NCI-H1105 treated with DMSO at 0.1 percent for 48 hours (cell line): ENCODE measurements at places on chromosomes 16 and 17.

- no peak for DNase-seq
Measured at GRCh38 chr16:87960296-87960695, 9.1 kb downstream of the BANP start.

DNA sequence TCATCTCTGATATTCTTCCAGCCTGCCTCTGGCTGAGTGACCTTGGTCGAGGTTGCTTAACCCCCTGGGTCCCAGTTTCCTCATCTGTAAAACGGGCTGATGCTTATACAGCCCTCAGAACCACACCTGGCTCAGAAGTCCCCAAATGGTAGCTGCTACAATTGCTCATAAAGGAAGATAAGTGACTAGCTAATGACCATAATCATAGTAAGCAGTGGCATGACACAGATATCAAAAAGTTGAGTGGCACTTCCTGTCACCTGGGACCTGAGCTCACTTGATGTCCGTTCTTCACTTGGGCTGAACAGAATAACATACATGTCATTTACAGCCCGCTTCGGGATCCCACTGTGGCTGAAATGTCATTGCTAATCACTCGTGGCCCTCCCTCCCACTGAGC is 1.8 kb downstream of the MGRN1 start:
- DNase-seq, result no peak

- no peak for DNase-seq
Measured at GRCh38 chr17:7750321-7750821, 32.8 kb downstream of the DNAH2 start.

GRCh38 chr17:35808240-35808961 is 883 bp upstream of the TAF15 start:
- no peak for DNase-seq

- no peak for DNase-seq
Measured at GRCh38 chr16:27272076-27272475, 3.5 kb upstream of the NSMCE1 start.

DNA sequence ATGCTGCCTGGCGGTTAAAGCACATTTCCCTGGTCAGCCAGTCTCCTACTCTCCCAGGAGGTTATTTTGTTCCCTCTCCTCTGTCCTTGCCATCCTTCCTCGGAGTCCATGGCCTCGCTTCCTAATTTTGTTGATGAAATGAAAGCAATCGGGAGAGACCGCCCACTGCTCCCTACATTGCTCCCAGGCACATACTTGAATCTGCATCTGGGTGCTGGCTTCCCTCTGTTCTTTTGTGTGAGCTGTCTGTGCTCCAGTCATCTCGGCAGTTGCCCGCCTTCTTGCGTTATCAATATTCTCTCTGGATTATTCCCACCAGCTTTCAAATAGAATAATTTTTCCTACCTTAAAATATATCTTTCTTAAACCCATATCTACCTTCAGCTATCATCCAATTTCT is 11.1 kb downstream of the KRT23 start:
- no peak for DNase-seq

DNA sequence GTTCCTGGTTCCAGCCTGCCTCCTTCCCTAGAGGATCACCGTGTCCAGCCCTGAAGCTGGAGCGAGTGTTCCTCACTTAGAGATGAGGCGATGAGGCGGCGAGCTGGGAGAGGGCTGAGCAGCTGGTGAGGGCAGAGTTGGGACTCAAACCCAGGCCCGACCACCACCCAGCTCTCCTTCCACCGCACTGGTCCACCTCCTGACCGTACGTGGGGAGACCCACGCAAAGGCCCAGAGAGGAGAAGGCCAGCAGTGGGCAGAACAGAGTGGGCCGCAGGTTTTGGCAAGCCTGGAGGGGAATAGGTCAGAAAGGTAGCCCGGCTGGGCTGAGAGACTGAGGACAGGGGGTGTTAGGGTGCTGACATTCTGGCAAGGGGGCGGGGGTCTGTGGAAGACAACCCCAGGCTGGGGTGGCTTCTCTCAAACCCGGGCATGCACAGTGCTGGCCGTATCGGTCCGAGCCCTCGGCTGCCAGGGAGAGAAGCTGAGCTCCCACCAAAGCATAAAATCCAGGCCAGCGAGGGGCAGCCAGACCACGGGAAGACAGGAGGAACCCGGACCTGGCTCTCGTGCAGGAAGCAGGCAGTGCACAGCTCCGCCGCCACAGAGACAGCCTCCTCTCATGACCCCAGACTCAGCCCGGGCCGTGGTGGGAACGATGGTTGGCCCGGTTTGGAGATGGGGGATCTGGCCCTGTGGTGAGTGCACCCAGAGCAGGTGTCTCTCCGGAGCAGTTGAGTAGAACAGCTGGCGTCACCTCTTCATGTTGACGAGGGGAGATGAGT is 24.9 kb downstream of the MLYCD start:
- DNase-seq, result no peak

- no peak for DNase-seq
Measured at GRCh38 chr16:12260647-12261262, 284.2 kb downstream of the SNX29 start.

- DNase-seq, result no peak
Measured at GRCh38 chr17:83107656-83108048, 28.2 kb downstream of the METRNL start.

DNA sequence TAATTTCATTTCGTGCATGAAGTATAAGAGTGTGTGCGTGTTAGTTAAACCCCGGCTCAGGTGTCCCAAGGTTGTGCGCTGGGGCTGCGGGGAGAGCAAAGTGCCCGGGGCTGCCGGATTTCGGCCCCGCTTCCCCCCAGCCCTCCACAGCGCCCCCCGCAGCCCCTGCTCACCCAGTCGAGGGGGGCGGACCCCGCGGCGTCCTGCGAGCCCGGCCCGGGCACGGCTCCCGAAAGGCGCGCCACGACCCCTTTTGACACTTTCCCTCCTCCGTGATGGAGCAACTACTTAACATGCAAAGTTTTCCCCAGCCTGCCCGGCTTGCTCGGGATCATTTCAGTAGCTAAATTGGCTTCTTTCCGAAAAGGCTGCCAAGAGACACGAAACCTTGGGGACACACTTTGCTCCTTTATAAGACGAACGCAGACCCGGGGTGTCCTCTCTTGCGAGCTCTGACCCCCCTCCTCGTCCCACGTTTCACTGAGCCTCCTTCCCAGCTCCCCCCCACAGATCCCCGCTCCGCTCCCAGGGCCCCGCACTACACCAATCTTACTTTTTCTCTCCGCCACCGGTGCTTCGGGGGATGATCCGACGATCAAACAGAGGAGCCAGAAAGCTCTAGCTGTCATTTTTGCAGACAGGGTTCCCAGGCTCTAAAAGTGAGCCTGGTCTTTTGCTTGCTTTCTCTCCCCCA is 552 bp downstream of the C17orf58 start:
- no peak for DNase-seq

DNA sequence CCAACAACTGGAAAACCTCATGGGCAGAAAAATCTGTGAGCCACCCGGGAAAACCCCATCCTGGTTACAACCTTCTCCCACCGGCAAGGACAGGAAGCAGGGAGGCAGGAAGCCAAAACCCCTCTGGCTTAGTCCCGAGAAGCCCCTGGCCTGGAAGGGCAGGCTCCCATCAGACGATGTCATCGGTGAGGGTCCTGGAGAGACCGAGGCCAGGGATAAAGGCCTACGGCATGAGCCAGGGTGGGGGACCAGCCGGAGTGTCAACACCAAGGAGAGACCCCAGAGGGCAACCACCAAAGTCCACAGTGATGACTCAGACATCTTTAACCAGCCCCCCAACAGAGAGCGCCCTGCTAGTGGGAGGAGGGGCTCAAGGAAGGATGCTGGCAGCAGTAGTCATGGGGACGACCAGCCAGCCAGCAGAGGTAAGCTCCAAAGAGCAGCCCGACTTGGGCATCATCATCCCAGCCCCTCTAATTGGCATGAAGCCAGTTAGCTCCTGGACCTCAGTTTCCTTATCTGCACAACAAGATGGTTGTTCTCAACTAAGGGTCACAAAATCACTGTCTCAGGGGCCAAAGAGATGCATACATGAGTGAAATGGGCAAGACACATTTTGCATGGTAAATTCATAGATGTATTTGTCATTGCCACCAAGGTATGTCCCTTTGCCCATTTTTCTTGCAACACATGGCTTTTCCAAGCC is 190.7 kb downstream of the KATNIP start:
- DNase-seq, result no peak

DNA sequence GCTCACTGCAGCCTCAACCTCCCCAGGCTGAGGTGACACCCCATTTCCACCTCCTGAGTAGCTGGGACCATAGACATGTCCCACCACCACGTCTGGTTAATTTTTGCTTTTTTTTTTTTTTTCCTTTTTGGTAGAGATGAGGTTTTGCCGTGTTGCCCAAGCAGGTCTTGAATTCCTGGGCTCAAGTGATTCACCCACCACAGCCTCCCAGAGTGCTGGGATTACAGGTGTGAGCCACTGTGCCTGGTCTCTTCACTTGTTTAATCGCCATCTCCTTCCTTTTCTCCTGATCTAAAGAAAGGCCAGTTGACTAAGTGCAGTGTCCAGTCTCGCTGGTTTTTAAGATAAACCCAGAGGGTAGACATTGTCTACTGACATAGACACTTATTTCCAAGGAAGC is 152.0 kb downstream of the C16orf95 start:
- DNase-seq, result no peak

DNA sequence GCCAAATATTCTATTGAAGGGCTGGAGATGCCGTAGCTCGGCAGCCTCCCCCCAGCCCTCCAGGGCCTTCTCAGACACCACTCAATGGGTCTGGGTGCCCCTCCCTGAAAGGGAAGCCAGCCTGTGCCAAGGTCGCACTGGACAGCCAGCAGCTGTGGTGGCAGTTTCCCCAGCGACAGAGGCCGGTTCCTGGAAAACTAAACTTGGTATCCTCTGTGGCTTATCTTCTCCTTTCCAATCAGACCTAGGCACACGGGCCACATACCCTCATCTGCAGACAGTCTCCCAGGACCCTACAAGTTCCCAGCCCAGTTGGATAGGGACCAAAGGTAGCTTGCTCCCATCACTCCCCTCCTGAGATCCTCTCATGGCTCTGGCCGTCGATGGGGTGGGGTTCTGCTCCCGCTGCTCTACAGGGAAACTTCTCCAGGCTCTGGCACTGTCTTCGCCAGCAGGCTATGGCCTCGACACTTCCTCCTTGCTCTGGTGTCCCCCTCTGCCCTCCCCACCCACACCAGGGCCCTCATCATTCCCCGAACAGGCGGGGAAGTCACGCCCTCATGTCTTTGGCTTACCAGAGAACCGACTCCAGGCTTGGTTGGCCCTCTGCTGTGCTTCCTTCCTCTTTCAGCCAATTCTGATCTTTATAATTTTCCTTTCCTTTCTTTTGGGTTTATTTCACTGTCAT is 18.3 kb upstream of the IL21R start:
- DNase-seq, result no peak

DNA sequence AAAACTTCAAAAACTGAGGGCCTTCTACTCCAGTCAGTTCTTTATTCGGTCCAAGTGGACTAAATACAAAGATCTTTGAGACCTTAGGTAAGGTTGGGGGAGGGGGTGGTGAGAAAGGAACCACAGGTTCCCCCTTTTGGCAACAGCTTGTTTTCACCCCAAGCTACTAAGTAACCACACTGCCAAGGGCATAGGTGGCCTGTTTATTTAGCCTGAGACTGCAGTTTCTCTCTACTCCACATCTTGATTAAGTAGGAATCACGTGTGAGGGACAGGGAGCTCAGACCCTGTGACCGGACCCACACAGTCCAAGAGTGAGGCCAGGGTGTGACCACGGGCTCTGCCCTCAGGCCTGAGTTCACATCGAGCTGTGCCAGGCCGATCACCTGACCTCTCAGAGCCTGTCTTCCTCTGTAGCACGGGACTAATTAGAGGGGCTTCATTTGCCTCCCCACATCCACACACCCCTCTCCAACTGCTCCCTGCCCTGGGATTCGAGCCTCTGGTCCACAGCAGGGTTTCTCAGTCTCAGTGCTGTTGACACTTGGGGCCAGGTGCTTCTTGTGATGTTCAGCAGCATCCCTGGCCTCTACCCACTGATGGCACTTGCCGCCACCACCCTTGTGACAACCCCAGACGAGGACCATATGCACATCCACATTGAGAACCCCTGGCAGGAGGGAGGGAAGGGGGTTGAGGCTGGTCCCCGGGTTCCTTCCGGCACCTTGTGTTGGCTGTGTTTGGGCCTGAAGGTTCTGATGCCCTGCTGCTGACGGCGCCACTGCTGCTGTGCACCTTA is 17.8 kb downstream of the ST6GALNAC2 start:
- DNase-seq, result no peak
